ENCODE measurements at places on chromosomes 16 and 17.

- DNase-seq, result no peak
Measured at GRCh38 chr17:36130346-36130745, 26.7 kb downstream of the CCL4 start.

DNA sequence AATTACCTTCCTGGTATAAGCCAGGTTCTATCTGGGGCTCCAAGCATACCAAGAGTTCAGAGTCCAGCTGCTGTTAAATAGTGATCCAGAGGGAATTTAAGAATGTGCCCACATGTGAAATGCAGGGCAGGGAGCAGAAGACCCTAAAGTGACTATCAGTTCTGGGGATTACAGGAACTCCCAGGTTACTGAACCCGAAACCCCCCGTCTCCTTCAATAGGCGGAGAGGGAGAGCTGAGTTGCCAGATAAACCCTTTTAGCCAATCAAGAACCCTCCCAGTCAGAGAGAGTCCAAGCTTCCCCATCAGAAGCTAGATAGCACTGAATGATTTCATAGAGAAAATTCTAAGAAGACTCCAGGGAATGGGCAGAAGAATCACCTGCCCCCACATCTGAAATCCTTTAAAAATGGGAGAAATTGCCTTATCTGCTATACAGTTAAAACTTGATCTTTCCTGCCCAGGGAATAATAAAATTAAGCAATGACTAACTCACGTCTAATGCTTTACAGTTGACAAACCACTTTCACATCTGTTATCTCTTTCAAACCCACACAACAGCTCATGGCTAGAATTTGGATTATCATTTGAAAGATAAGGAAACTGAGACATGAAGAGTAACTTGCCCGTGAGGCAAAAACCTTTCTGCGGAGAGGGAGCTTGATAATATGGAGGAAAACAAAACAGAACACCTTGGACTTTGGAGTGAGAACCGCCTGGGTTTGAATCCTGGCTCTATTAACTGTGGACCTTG, 10.2 kb downstream of the NOG start:
- no peak for DNase-seq

- DNase-seq, result no peak
Measured at GRCh38 chr16:73025151-73025855, 22.6 kb downstream of the ZFHX3 start.

DNA sequence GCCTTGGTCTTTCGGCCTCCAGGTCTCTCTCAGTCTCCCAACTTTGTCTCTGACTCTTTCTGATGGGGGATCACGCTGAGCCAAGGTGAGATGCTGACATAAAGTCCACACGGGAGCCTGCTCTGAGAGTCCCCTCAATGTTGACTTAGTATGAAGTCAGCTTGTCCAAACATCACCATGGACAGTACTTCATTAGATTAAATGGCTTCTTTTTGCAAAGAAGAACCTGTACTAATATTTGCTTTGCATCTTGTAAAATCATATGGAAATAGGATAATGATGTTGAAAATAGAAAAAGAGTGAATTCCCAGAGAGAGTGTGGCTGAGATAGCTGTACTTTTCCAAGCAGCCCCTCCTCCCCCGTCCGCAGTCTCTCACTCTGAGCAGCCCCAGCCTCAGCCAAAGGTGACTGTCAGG, 56.7 kb upstream of the SIAH1 start:
- DNase-seq, result no peak

Data from effector memory CD8-positive, alpha-beta T cell (primary cell).